Stimulated activated CD4-positive, alpha-beta T cell treated with anti-CD3 and anti-CD28 coated beads, Interleukin-12 subunit alpha, Interleukin-12 subunit beta, amount 100 ng/mL, for 48 hours (primary cell): ENCODE measurements at places on chromosomes 6 and 20.

- no peak for DNase-seq
These were observed 35.4 kb upstream of the PIM1 start for GRCh38 chr6:37134396-37135191.

DNA sequence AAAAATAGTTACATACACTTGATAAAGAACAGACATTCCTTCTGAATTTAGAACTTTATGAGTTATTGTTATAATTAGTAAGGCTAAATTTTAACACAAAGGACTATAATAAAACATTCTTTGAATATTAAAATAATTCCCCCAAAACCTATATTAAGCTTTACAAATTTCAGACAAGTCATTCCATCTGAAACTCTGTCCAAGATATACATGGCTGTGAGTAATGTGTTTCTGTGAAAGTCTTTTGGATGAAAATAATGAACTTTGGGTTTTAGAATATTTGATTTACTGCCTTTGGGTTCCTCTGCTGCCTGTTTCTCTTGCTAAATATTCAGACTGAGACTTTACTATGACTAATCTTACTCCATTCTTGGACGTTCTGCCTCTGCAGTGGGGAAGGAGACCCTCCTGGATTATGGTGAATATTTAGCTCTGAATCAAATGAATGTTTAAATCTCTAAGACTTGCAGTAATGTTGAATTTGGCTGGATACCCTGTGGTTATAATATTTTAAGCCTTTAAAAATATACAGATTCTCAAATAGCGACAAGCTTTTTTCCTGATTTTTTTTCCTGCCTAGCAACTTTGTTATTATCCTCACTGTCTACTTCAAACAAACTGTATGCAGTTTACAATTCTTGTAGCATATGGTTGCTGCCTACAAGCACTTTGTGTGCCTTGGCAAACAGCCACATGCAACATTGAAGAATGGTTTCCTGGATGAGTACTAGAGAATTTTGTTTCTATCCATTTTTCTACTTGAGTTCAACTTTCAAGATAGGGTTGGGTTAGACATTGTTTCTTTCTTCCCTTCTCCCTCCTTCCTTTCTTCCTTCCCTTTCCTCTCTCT is 51.4 kb downstream of the TXLNB start:
- DNase-seq, result no peak

- peak; percentile 53 for DNase-seq
These were observed 124.6 kb upstream of the BTN3A2 start for GRCh38 chr6:26240157-26241032.

- peak; percentile 84 for DNase-seq
These were observed 5.5 kb downstream of the MDGA1 start for GRCh38 chr6:37691904-37692806.

- peak; percentile 47 for DNase-seq
These were observed at the start of gene DNAAF9 for GRCh38 chr20:3407040-3407770. Gene DNAAF9, minus strand, starts transcription at chr20:3407669. Its CDS starts 112 bp downstream, at chr20:3407557.

DNA sequence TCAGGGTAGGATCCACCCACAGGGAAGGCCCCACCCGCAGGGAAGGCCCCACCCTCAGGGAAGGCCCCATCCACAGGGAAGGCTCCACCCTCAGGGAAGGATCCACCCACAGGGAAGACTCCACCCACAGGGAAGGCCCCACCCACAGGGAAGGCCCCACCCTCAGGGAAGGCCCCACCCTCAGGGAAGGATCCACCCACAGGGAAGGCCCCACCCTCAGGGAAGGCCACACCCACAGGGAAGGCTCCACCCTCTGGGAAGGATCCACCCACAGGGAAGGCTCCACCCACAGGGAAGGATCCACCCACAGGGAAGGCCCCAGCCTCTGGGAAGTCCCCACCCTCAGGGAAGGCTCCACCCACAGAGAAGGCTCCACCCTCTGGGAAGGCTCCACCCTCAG is 40.5 kb downstream of the KCNQ2 start:
- no peak for DNase-seq

GRCh38 chr6:16404456-16404855 is 166.1 kb downstream of the GMPR start:
- DNase-seq, result no peak

DNA sequence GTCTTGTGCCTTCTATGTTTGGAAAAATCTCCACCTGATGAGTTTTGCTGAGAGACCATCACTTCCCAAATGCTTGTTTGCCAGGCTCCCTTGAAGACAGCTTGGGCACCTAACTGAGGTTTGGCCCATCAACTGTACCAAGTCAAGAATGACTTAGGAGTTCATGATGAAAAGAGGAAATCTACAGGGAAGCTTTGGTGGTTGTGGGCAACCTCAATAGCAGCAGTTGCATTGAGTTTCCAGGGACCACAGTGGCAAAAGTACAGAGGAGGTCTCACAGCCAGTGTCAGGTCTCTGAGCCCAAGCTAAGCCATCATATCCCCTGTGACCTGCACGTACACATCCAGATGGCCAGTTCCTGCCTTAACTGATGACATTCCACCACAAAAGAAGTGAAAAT is 49.7 kb upstream of the PHACTR1 start:
- DNase-seq, result no peak
